ENCODE measurements at places on chromosomes 3 and 15.

- DNase-seq = no peak
Observed at GRCh38 chr15:65412556-65412955, 10.2 kb downstream of the IGDCC4 start.

DNA sequence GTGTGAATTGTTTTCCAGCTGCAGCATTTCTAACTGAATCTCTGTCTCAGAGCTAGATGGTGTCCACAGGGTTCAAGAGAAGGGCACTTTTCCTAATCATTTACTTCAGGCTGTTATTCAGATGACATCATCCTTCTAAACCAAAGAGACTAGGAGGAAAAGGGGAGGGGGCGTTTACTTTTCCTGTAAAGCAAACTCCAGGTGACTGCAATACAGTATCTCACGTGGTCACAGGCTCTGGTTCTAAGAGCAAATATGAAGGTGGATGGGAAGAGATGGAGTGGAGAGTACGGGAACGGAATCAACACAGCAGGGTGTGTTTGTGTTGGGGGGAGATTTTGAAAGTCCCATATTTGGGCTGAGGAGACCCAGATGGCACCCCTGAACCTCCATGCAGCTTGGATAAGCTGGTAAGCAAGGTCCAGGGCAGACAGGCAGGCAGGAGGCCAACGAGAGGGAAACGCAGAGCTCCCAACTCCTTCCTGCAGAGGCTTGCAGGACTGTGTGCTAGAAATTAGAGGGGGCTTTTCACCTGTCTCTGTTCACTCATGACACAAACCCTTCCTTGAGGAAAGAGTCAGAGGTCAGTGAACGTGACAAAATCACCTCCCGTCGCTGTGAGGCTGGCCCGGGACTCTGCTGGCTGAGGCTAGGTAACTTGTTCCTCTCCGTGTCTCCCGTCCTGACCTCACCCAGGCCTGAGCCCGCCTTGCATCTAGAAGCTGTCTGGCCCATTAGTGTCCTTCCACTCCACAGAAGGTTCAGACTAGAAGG, 151.2 kb downstream of the OPA1 start:
- peak; percentile 18 for DNase-seq

DNA sequence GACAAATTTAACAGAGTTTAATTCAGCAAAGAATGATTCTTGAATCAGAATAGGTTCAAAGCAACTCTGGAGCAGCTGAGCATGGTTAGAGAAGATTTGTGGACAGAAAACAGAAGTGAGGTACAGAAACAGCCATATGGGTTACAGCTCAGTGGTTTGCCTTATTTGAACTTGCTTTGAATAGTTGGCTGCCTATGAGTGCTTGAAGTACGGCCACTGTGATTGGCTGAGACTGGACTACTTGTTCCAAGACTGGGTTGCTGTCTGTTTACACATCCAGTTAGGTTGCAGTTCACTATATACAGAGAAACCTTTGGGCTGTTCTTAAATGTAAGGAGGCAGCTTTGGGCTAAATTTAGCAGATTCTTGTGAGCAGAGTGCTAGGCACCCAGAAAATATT, 79.4 kb upstream of the CADPS start:
- DNase-seq = peak; percentile 30

- peak; percentile 92 for DNase-seq
Observed at GRCh38 chr15:82105451-82106215, 59.8 kb upstream of the MEX3B start.

GRCh38 chr15:58327958-58328357, 103.8 kb upstream of the LIPC start:
- no peak for DNase-seq

DNA sequence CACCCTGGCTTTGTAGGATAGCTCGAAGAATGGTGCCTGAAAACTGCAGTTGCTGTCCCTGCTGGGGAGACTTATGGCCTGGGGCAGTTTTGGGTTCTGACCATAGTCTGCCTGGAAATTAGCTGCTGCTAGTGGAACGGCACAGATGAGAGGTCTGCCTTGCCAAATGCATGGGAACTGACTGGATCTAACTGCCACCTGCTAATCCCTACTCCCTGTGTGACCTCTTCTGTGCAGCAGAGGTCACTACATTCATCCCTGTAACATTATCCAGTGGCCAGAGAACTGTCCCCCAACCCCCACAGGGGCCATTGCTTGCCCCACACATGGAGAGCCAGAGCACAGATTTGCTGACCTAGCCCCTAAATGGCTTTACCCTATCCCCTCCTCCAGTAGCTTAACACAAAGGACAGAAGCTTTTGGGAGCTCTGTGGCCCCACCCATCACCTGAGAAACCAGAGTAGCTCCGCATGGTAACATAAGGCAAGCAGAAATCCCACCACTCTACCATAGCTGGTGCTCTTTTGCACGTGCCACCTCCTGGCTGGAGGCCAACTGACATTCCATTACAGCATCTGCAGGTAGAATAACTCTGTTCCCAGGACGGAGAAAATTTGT, 840.0 kb downstream of the EPHA3 start:
- no peak for DNase-seq

GRCh38 chr3:194300382-194300758, 50.8 kb downstream of the CPN2 start:
- DNase-seq = peak; percentile 90

GRCh38 chr3:43152649-43153048, 46.8 kb upstream of the POMGNT2 start:
- peak; percentile 14 for DNase-seq

DNA sequence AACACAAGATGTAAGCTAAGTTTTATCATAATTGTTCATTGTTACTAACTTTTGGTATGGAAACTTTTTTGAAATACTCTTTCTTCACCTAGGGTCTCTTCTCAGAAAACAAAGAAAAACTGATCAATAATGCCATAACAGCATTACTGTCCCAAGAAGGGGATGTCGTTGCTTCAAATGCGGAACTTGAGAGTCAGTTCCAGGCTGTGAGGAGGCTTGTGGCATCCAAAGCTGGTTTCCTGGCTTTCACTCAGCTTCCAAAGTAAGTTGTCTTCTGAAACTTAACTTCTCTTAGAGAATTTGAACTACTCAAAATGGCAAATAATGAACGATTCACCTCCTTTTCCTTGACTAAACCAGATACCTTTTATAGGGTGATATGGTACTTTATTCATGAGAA, 39.3 kb downstream of the DNAJC13 start:
- DNase-seq = no peak

DNA sequence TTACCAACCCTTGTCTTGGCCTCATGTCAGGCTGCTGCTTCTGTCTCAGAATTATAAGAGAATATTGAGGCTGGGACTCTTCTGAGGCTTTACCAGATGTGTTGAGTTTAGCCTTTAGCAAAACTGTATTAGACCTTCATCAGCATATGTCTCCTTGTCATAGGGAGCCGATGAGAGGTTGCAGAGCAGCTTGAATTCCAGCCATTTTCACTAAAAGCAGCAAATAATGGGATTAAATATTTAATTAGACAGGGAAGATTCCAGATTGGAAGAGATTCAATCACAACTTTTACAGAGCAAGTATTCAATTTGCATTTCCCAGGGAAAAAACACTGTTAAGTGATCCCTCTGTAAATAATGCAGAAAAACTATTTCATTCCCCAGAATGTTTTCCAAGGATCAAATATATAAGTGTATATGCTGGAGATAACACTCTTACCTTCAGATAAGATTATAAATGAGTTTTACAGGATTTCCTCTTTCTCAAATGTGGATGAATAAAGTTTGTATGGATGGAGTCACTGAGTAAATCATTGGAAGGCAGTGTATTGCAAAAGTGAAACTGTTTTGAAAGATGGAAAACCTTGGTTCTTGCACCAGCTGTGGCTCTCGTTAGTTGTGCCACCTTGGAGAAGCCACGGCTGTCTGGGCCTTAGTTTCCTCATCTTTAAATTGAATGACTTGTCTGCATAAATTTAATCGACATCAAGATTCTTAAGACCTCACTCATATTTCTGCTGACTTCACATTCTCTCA, 466.4 kb upstream of the SGO1 start:
- DNase-seq = no peak

DNA sequence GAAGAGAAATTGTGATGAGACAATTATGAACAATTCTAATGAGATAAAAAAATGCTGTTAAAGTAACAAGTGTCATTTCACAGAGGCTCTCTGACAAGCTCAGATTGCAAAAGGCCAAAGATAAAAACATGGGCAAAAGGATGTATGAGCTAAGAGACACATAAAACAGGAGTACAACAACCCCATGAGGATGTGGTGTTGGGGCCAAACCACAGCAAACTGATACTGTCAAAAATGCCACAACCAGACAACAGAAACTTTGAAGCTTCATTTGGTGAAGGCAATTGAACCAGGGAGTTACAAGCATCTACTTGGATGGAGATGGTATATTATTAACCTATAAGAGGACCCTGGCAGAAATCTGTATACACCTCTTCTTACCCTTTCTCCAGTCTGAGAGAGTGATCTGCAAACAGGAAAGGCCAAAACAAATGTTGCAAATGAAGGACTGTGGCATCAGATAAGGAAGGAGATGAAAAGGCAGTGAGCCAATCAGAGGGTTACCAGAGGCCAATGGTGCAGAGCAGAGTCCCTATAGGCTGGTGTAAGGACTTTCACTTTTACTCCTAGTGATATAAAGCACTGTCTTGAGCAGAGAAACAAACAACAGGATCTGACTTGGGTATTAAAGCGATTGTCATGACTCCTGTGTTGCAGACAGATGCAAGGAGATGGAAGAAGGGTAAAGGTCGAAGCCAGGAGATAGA, 659.0 kb downstream of the NTRK3 start:
- DNase-seq = no peak

GRCh38 chr3:13016083-13016720, 57.0 kb downstream of the IQSEC1 start:
- DNase-seq = no peak

DNA sequence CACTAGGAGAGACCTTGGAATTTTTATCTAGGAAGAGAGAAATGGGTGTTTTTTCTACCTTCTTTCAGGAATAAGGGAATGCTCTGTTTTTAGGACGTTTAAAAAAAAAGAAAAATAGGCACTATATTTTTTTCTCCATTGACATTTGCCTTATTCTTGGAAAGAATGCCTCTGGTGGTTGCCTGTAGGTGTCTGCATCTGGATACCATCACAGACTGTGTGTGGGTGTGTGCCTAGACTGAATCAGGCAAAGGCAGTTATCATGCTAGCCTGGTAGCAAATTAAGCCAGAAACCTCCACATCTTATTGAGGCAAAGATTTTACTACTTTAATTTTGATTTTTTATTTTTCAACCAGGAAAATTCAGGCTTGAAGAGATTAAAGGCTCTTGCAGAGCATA, 513.6 kb upstream of the KCNMB2 start:
- DNase-seq = no peak

DNA sequence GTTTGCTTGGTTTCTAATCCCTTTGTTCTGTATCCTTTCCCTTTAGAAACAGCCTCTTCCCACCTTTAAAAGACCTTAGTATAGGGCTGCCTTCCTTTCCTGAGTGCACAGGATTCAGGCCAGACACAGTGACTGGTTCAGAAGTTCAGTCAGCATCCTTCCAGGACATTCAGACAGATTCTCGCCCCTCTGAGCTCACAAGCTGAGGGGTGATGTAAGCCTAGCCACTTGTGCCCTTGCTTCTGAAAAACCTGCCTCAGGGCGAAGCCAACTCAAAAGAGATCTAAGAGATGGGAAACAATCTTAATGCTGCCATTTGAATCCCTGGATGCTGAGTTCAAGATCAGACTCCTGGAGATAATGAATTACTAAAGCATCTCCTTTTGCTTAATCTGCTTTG, 6.7 kb upstream of the NSMCE3 start:
- no peak for DNase-seq

DNA sequence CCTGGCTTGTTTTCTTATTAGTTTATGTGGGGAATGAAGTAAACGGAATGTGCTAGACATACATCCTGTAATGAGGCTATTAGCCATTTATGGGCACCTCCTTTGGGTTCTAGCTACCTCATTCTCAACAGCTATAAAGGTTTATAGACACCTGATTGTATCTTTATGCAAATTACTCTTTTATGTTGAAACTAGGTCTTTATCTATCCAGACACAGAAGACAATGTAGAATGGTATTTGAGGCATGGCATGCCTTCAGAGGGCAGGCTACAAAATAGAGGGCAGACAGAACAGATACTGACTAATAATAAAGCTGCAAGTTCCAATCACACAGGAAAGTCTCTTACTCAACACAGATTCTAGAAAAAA, 27.1 kb downstream of the TBC1D2B start:
- peak; percentile 41 for DNase-seq

DNA sequence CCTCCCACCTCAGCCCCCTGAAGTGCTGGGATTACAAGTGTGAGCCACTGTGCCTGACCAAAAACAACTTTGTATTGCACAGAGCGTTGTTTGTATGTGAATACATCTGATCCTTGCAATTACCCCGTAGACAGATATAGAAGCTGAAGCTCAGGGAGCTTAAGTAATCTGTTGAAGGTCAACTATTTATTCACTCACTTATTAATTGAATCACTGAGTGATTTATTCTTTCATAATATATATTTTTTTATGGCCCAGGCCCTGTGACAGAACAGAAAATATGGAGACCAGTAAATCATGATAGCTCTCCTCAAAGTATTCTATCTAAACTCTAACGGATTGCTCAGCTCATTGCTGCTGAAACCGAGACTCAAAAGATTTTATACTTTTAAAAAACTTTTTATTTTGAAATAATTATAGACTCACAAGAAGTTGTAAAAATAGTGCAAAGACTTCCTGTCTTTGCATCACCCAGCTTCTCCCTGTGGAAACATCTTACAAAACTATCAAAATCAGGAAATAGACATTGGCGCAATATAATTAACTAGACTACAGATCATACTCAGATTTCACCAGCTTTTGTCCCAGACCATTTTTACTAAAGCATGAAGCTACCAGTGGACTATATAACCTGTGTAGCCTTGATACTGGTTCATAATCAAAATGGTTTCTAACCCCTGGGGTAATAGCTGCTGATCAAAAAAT, 466.1 kb downstream of the PDCD6IP start:
- DNase-seq = no peak

GRCh38 chr3:187967993-187968392, 186.0 kb upstream of the LPP start:
- DNase-seq = no peak

- DNase-seq = no peak
Observed at GRCh38 chr3:35043040-35043439, 596.3 kb upstream of the ARPP21 start.

DNA sequence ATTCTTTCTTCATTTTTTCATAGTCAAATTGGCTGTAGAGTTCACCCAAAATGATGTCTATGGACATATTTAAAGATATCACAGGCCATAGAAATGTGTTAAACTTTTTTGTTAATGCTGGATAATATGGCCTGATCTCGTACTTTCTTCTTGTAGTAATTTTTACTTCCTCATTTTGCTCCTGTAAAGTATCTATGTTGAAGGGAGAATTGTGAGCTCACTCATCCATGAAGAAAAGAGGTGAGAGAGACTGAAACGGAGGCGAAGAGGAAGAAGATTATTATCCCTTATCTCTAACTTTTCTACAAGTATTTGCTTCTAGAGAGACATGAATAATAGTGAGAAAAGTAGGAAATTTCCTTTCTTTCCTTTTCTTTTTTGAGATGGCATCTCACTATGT, 613.8 kb upstream of the TBL1XR1 start:
- no peak for DNase-seq

GRCh38 chr3:89851974-89852621, 744.7 kb downstream of the EPHA3 start:
- DNase-seq = peak; percentile 71

GRCh38 chr15:85614059-85614458, 180.7 kb downstream of the KLHL25 start:
- DNase-seq = peak; percentile 41

Measured in astrocyte of the hippocampus (primary cell).